GOT3 (cell line): ENCODE measurements at places on chromosomes 7 and 10.

DNA sequence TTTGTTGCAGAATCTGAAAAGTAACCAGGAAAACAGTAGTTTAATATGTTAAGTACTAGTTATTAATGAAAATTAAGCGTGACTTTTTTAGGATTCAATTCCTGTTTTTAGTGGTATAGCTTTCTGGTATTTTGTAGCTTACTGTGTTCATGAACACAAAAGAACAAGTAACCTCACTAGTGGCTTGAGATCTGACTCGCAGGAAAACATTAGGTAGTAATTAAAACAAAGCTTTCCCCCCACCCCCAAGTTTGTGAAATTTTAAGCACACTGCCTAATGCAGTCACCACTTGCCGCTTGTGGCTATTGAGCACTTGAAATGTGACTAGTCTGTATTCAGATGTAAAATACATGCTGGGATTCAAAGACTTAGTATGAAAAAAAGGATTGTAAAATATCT is 102.5 kb upstream of the RPA3 start:
- no peak for DNase-seq

GRCh38 chr10:51950371-51950995 is 251.1 kb upstream of the CSTF2T start:
- DNase-seq, result no peak

GRCh38 chr7:149773446-149774236 is at the start of gene ZNF467:
Gene ZNF467, minus strand, starts transcription at chr7:149773588. Its CDS starts 2,556 bp downstream, at chr7:149771032.
- DNase-seq, result no peak

GRCh38 chr7:102117743-102118142 is 168.9 kb upstream of the SH2B2 start:
- no peak for DNase-seq

- no peak for DNase-seq
Observed at GRCh38 chr10:118873091-118873737, 118.4 kb upstream of the CACUL1 start.

DNA sequence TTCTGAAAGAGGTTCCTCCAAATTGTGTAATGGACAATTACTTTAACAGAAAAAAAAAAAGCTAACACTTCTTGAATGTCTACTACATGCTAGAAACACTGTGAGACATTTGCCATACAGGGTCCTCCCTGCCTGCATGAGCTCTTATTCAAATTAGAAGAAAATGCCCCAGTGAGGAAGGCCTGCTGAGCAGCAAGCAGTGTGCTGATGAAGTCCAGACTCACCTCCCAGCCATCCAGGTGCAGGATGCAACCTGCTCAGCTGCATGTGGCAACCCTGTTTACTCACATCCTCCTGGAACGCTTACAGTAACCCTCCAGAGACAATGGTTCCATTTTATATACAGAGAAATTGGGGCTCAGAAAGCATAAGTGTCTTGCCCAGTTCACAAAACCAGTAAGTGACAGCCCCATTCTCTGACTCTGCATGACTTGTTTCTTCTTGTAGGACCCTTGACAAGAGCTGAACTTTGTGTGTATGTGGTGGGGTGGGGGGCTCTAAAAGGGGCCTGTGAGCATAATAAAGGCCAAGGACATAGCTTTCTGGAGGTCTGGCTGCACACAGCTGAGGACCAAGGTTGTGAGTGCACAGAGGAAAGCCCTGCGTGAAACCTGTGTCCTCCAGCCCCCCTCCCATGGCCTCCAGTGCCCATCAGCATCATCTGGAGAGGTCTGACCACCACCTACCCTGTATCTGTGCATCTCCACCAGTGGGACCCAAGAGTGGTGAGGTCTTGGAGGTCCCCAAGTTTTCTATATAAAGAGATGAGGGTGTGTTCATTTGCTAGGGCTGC is 387.8 kb downstream of the GRID1 start:
- no peak for DNase-seq

DNA sequence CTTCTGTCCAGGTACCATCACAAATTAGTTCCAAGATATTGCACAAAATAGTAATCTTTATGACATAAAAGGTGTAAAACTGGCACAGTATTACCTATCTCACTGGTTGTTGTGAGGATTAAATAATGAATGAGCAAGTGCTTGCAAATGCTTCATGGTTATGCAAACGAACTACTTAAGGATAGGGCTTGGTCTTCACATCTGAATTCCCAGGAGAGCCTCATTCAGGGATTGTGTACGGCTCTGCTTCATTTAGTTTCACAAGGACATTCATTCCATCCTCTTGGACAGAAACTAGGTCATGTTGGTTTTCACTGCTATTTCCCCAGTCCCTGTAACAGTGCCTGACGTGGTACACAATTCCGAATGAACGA is 12.1 kb downstream of the ABCA13 start:
- no peak for DNase-seq
